ENCODE measurements at places on chromosomes 2 and 18.

GRCh38 chr2:113277474-113278072, 1.1 kb downstream of the PAX8 start:
- DNase-seq = no peak

DNA sequence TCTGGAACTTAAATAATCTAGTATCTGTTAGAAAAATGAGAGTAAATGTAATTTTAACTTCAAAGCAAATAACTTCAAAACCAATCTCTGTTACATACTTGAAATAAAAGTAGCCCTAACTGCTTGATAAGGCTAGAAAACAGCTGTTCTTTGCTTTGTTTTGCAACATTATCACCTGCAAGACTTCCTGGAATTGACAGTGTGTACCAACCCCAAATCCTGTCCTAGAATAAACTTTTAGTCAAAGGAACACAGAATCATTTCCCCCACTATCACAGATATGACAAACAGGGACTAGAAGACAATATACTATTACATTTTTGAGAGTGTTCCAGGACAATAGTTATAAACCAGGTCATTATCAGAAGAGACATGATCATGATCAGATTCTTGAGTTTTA, 105.3 kb upstream of the PGAP1 start:
- DNase-seq = no peak

GRCh38 chr2:205692104-205692503, 9.8 kb downstream of the NRP2 start:
- DNase-seq = no peak

DNA sequence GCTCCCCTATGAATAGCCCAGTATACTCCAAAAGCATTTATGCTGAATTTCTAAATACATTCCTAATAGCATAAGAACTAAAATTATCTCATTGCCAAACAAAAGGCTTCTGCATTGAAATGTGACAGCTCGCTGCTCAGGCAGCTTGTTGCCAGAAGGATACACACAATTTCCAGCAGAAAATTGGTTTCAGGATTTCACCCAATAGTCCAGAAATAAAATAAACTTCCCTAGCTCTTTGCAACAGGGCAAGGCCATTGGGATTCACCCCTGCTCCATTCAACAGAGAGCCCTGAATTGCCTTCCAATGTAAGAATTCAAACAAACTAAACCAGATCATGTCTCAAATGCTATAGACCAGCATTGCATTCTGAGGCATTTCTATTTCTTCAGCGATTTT, 70.7 kb downstream of the RBM43 start:
- DNase-seq = no peak

GRCh38 chr18:58541146-58541788, 87.6 kb downstream of the ALPK2 start:
- no peak for DNase-seq

- no peak for DNase-seq
These were observed 130.5 kb downstream of the ZNF516 start for GRCh38 chr18:76364282-76365259.

DNA sequence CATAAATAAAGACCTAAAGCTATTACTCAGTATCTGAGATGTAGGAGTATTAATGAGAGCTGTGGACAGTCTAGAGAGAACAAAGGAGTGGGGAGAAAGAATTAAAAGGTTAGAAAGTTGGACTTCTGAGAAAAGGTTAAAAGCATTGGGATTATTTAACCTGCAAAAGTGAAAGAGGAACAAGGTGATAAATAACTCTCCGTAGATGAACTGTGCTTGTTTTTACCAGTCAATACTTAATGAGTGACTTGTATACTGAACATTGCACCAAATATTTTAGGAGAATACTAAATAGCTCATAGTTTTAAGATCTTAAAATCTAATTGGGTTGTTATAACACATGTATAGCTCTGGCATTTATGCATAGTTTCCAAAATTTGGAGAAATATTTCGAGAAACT, 137.5 kb downstream of the GPD2 start:
- DNase-seq = no peak

- DNase-seq = no peak
These were observed 42.0 kb upstream of the CCDC150 start for GRCh38 chr2:196597531-196597930.

DNA sequence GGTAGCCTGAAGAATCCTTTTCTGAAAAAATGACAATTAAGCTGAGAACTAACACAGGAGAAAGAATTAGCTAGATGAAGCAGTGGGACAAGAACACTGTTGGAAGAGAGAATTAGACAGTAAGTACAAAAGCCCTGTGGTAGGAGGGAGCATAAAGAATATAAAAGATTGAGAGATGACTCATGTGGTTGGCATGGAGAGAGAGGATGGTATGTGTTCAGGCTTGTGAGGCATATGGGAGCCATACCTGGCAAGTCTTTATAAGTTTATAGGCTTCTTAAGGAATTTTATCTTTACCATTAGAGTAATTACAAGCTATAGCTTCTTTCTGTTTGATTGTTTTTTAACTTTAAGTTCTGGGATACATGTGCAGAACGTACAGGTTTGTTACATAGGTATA, 325.0 kb downstream of the ARL6IP6 start:
- DNase-seq = no peak

DNA sequence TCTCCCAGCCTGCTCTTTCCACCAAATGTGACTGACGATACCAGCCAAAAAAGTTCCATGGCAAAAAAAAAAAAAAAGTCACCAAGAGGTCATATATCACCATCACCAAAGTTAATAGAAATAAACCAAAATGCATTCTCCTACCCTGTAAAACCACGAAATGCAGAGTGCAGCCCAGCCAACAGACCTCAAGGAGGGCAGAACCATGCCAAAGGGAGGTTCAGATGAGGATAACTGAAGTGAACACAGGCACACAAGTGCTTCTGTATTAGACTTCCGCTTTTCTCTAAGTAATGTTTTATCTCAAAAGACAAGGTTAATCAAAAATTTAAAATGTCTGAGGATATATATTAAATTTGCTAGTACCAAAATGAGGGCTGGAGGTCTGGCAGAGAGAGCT, 5.5 kb downstream of the SERPINE2 start:
- no peak for DNase-seq

GRCh38 chr2:176392249-176392648, 123.0 kb downstream of the MTX2 start:
- no peak for DNase-seq

DNA sequence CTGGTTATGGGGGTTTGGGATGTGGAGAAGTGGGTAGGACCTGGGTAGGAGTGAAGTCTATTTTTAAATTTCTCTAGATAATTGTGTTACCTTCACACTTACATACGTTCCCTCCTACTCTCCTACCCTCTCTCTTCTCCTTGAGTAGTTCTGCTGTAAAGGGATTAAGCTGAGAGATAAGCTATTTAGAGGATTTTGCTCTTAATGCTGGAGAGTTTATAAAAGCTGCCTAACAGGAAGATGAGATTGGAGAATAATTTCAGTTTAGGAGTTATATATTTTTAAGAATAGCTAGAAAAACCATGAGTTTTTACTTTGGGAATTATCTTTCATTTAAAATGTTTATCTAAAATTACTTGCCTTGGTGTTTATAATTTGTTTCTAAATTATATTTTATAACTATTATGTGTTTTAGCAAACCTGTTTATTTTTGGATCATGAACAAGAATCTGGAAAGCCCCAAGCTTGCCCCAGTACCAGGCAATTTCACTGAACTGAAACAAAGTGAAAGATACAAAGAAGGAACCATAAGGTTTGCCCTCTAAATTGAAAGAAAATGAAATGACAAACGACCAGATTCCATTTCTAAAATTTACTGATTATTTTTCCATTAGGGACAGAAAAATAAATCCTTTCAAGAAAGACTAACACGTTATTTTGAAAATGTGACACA, 101.5 kb downstream of the ZNF532 start:
- no peak for DNase-seq

DNA sequence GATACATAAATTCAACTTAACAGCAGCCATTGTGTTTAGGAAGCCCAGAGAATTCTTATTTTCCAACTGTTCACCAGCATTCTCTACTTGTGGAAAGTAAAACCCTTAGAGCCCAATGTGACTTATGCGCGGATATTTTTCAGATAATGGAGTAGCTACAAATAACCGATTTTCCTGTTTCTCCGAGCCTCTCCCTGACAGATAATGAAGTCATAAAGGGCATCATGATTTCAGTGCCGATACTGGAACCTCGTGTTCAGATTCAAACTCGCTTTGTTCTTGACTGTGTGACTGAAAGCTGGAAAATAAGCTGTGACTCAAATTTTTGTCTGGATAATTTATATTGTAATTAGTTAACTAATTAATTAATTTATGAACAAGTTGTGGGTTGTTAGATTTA, 228.2 kb downstream of the VAPA start:
- no peak for DNase-seq

GRCh38 chr2:49677227-49677626, 522.9 kb upstream of the FSHR start:
- DNase-seq = no peak

GRCh38 chr2:147567136-147567535, 277.7 kb upstream of the ACVR2A start:
- no peak for DNase-seq

GRCh38 chr2:111950236-111950635, 51.8 kb downstream of the MERTK start:
- no peak for DNase-seq

GRCh38 chr2:18830962-18831361, 241.6 kb upstream of the NT5C1B start:
- DNase-seq = no peak

- DNase-seq = no peak
These were observed 323.0 kb downstream of the MTX2 start for GRCh38 chr2:176592216-176592615.

GRCh38 chr2:187689372-187689771, 135.1 kb upstream of the TFPI start:
- no peak for DNase-seq

DNA sequence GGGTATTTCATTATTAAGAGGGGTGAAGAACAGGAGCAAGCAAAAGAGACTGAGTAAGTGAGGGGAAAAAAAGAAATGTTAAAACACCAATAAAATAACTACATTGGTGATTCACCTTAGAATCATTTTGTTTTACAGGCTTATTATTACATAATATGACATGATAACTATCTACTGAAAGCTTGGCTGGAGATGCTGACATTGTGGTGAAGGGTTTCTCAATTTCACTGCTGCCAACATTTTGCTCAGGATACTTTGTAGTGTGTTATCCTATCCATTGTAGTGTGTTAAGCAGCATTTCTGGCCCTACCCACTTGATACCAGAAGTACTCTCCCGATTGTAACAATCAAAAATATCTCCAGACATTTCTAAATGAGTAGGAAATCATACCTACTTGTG, 1564.6 kb upstream of the NXPH2 start:
- no peak for DNase-seq

GRCh38 chr2:56170504-56170903, 13.3 kb upstream of the CCDC85A start:
- no peak for DNase-seq

DNA sequence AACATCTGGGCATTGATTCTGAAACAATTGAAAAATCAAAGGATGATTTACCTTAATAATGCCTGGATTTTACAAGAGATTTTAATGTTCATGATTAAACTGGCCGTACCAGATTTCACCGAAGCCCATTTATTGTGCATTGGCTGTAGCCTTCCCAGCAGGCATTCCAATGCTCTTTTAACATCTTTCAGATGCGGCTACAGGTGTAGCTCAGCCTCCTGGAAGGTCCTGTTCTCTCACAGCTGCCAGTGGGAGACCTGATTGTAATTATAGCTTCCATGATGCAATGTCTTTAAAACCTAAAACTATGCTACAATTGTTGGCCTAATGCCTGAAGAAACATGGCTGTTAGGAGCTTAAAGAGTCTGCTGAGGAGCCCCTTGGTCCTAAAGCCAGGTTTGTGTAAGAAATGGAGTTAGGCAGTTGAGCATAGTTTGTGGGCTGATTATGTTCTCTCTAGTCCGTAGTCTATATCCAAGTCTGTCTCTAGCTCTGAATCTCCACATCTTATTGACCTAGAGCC, 147.4 kb downstream of the CERS6 start:
- DNase-seq = no peak

DNA sequence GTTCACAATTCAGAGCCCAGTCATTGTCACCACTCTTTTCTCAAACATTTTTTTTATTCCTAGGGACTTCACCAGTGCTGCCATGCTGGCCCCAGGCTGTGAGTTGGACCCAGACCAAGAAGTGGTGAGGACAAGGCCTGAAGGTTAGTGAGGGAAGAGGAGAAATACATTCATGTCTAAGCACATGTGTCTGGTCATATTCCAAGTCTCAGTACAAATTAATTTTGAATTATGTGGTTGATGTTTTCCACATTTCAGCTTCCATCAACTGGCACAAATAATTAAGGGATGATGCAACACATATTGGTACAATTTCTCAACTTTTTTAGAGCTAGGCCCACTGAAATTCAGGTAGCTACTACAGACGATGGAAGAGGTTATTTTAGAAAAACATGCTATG, 106.6 kb upstream of the UPP2 start:
- DNase-seq = no peak

DNA sequence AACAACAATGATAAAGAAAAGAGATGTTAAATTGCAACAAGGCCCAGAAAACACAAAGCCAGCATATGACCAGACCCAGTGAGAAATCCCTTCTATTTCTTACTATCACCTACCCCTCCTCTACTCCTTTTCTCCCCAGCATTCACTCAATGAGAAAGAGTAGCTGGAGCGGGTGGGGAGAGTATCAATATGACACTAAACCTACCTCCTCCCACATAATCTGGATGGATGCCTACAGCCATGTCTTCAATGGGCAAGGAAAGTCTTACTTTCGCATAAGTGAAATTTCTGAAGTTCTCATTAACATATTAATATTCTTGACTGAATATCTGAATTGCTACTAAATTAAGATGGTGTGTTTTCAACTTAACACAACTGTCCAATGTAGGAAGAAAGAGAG, 78.2 kb downstream of the AFF3 start:
- DNase-seq = no peak

GRCh38 chr2:60442608-60443007, 110.8 kb downstream of the BCL11A start:
- DNase-seq = no peak

DNA sequence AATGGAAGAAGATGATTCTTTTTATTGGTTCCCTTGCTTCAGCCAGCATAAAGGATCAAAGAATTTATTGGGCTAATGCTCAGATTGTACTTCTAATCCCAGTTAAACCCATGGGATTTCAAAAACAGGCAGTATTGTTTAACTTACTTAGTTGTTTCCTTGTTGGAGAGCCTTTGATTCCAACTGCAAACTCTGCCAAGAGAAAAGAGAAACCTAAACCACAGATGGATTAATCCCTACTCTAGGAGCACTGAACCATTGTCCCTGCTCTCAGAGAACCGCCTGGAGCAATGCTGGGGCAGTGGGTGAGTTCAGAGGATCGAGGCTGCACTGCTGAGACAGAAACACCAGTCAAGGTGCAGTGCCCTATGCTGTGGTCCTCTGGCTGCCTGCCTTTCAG, 44.9 kb upstream of the SIGLEC15 start:
- no peak for DNase-seq

Data from HuH-7.5 (cell line).